NCI-H1092 treated with DMSO at 0.1 percent for 48 hours (cell line): ENCODE measurements at places on chromosomes 1 and 21.

DNA sequence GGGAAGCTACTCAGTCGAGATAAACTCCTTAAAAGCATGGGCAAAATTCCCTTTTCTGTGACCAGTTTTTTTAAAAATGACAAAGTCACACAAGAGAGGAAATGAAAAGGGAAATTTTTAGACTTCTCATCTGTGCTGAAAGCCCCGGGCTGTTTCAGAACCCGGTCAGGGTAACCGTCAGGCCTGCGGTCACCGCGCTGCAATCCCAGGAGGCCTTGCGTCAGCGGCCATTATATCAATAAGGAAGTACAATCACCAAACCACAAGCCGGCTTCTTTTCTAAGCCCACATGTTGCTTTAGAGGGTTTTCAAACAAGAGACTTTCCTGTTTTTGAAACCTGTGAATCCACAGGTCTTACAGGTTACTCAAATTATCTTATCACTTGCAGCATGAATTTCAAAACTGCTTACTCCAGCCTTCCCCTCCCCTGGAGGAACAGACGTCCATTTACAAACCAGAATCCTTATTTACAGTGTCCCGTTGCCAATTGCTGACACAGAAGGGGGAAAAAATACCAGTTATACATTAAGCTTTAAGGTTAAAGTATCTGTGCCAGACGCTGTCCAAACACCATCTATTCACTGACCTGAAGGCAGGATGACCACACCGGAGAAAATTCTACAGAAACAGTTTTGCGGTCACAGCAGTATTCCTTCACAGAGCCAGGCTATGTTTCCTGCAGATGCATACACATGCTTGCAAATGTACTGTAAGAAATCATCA lies 165.3 kb downstream of the TOMM20 start:
- no peak for DNase-seq

DNA sequence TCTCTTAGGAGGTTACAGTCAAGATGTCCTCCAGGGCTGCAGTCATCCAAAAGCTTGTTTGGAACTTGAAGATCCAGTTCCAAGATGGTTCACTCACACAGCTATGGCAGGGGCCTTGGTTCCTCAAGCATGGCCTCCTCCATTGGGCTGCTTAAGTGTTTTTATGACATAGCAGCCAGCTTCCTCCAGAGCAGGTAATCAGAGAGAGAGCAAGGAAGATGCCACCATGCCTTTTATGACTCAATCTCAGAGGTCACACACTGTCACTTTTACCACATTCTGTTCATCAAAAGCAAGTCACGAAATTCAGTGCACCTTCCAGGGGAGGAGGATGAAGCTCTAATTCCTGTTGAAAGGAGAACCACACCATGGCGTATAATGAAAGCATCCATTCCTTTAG lies 17.1 kb downstream of the ELAPOR1 start:
- DNase-seq = no peak

GRCh38 chr1:200867018-200867811 lies 5.6 kb upstream of the GPR25 start:
- DNase-seq = no peak

DNA sequence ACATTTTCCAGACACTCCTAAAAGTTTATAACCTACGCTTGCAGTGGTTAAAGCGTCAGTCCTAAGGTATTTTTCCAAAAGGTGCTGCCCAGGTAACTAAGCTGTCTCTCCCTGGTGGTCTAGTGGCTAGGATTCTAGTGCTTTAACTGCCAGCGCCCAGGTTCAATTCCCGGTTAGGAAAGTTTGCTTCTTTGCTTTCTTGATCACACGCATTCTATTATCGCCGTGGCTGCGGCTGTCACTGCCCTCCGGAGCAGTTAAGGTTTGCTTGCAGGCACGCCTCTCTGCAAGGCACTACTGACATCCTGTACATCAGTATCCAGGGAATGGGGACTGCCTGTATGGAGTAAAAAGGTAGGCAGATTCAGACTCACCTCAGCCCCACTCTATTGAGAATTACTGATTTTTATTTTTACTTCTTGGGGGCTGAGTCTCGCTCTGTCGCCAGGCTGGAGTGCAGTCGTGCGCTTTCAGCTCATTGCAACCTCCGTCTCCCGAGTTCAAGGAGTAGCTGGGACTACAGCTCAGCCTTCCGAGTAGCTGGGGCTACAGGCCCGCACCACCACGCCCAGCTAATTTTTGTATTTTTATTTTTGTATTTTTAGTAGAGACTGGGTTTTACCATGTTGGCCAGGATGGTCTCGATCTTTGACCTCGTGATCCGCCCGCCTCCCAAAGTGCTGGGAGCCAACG lies 53.2 kb upstream of the CFAP126 start:
- DNase-seq = no peak

DNA sequence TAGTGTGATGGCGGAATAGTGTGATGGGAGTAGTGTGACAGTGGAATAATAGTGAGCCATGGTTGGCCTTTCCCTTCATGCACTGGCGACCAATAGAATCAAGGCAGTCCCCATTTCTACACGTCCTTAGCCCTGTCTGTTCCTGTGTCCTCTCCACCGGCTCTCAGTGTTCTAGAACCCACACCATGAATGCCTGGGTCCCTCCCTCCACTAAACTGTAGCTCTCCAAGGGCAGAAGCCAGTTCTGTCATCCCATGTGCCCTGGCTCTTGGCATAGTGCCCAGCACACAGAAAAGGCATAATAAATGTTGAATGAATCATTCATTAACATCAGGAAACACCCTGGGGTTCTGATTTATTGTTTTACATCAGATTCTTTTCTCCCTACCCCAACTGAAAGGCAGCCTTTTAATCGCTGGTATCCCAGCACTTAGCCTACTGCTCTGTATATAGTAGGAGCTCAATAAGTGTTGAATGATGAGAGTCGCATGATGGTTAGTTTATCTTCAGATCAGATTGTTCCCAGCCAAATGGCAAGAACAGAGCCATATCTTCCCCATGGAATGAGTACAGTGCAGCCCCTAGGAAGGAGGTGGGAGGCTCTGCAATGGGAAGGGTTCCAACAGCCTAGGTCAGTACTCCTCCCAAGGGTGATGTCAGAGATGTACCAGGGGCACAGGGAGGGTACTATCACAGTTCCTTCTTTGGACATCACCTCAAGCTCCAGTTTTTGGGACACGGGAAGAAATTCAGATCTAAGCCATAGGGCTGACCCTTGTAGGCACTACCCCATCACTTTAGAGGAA lies 325.7 kb downstream of the HHAT start:
- DNase-seq = no peak
